Naive thymus-derived CD8-positive, alpha-beta T cell (primary cell): ENCODE measurements at places on chromosomes 5 and 9.
A peak's percentile ranks its signal among the peaks of the same experiment; 100 is the strongest.

DNA sequence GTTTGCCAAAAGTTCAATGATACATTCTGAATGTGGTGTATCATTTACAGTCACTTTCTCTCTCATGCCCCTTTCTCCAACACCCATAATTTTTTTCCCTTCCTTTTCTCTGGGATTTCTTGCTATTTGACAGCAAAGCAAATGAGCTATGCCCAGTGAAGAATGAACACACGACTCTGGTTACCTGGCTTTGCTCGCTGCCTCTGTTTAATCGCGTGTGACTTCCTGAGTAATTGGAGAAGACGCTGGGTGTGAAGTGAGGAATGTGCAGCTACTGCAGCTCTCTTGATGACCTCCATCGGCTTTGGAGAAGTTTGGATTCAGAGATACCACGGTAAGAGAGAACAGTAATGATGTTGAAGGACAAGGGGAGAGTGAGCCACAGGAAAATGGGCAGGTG is 651.8 kb downstream of the KIF4B start:
- H3K4me1 ChIP-seq, result no peaks in the 10 kb centered on the region
- no peaks in the 10 kb centered on the region for H3K27me3 ChIP-seq
- H3K36me3 ChIP-seq, result no peaks in the 10 kb centered on the region
- H3K4me3 ChIP-seq, result no peak overlapping the region

DNA sequence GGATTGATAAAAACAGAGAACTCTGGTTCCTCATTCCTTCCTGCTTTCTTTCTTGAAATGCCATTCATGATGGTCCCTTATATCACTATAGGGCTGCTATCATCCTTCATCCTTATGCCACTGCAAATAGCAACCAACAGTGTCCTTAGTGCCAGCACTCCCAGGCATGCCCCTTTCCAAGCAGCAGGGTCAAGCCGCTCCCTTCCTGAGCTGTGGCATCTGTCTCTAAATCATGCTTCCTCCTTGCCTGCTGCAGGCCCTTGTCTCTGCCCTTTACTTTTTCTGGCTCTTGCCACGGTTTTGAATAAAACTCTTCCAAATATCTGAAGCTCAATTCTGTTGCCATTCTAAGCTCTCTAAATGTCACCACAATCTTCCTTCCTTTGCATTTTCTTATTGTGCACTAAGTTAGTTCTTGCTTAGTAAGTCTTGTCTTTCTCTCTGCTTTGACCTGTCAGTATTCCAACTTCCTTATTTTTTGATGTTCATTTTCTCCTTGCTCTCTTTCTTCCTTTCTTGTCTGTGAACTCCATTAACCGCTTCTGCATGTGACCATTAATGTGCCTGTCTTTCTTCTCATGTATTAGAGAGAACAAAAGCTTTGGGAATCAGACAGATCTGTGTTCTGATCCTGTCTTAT is 19.9 kb downstream of the TLR4 start:
- H3K4me3 ChIP-seq, result no peak overlapping the region
- H3K27me3 ChIP-seq, result no peaks in the 10 kb centered on the region
- no peaks in the 10 kb centered on the region for H3K36me3 ChIP-seq
- no peak for DNase-seq
- H3K4me1 ChIP-seq, result no peaks in the 10 kb centered on the region
- H3K27ac ChIP-seq, result no peak overlapping the region

GRCh38 chr5:180334751-180335613 is 18.2 kb downstream of the GFPT2 start:
- H3K36me3 ChIP-seq, result no peaks in the 10 kb centered on the region
- H3K27ac ChIP-seq, result no peak overlapping the region
- peaks cover 12% of the 10 kb centered on the region for H3K27me3 ChIP-seq
- no peak overlapping the region for H3K4me3 ChIP-seq

DNA sequence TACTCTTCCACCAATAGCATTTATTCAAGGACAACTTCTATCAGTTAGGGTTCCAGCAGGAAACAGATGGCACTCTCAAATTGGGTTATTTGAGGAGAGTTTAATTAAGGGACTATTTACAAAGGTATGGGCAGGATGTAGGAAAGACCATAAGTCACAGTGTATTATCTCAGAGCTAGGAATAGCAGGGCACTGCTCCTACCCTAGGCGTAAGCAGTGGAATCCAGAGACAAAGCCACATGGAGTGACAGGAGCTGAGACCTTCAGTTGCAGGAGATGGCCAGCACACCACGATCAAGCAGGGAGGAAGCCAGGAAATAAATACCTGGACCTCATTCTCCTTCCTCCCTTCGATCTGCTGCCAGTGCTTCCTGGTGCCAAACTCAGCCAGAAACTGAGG is 274.9 kb upstream of the SLC30A5 start:
- H3K4me3 ChIP-seq, result no peak overlapping the region
- no peaks in the 10 kb centered on the region for H3K36me3 ChIP-seq
- no peaks in the 10 kb centered on the region for H3K4me1 ChIP-seq
- peaks cover 5% of the 10 kb centered on the region for H3K27me3 ChIP-seq
- DNase-seq, result no peak

DNA sequence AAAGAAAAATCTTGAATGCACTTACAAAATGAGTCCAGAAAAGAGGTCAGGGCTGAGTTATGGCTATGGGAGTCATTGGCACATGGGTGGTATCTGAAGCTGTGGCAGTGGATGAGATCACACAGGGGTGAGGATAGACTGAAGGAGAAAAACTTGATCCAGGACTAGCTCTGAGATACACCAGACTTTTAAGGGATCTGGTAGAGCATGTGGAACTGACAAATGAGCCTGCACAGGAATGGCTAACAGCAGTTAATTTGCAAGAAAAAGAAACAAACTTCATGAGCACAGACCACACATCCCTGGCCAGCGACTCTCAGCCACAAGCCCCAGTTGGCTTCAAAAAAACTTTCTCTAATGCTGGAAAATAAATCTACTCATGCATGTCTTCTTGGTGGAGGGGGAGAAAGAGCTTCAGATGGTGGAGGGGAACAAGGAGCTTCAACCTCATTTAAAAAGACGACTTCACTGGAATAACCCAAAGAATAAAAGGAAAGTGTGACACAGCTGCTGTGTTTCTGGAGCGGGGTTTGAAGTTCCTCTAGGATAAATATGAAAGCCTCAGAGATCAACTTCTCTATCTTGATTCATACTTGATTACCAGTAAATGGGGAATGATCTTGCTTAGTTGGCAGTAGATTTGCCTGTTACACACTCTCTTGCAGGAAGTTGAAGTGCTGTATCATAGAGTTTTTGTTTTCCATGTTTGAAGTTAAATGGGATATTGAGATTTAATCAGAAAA is 33.6 kb downstream of the TNFAIP8 start:
- peaks cover 66% of the 10 kb centered on the region for H3K36me3 ChIP-seq
- no peaks in the 10 kb centered on the region for H3K27me3 ChIP-seq
- H3K4me1 ChIP-seq, result peaks cover 36% of the 10 kb centered on the region
- peak overlapping the region; percentile 46 for H3K4me3 ChIP-seq
- peak overlapping the region; percentile 69 for H3K27ac ChIP-seq
- DNase-seq, result no peak

DNA sequence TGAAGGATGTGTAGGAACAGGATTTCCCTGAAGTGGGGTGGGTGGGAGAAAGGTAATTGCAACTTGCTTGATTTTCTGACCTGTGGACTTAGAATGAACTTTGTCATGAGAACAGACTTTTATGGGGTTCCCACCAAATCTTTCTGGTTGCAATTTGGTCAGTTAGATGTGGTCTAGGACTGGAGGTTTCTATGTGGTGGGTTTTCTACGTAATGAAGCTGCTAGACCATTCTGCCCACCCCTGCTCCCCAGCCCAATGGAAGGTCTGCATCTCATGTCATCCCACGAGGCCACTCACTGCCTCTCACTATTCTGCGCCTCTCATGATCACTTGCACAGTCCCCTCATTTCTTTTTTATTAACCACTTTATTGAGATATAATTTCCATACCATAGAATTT is 37.9 kb upstream of the GZMA start:
- H3K27me3 ChIP-seq, result no peaks in the 10 kb centered on the region
- H3K27ac ChIP-seq, result no peak overlapping the region
- peaks cover 57% of the 10 kb centered on the region for H3K4me1 ChIP-seq
- H3K36me3 ChIP-seq, result no peaks in the 10 kb centered on the region

DNA sequence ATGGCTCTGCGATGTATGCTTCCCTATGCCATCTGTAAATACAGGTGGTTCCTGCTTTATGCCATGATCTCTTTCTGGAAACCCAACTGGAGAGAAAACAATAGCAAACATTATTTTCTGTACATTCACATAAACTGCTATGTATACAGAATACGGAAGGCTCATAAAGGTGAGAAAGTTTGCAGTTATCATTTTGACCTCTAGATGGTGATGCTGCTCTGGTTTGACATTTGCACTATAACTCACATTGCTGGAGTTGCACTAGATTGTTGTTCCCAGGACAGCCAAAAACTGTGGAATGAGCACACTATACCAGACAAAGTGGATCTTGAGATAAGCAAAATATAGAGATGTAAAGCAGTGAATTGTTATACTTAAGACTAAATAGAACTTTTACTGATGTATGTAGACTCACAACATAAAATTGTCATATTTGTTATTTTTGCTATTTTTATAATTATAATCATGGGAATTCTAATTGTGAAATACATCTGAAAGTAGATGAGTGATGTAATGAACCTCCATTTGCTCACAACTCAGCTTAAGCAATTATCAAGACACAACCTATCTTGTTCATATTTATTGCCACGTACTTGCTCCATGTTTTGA is 246.5 kb downstream of the PTPRD start:
- H3K27ac ChIP-seq, result no peak overlapping the region
- H3K4me1 ChIP-seq, result no peaks in the 10 kb centered on the region

GRCh38 chr5:23977365-23977764 is 470.0 kb downstream of the PRDM9 start:
- no peaks in the 10 kb centered on the region for H3K27me3 ChIP-seq
- H3K4me1 ChIP-seq, result no peaks in the 10 kb centered on the region
- H3K4me3 ChIP-seq, result no peak overlapping the region
- no peak for DNase-seq
